ENCODE measurements at places on chromosomes 12 and 14. TPM values are rescaled to one million over a fixed set of nuclear protein-coding genes. Genes with fewer than 3 reads are reported as not detected.

The ING4 gene
- total RNA-seq, result 15.4 TPM

The CLEC1A gene
- total RNA-seq, result not detected

The CMTM5 gene
- not detected for total RNA-seq

The EXOC5 gene
- 38.7 TPM for total RNA-seq

The CLEC2D gene
- total RNA-seq, result 0.47 TPM

The CLEC6A gene
- not detected for total RNA-seq

The SERPINA12 gene
- total RNA-seq, result not detected

The TMEM117 gene
- total RNA-seq, result 1.7 TPM

The TOMM20L gene
- total RNA-seq, result not detected

The ANKRD33 gene
- total RNA-seq, result not detected

The LTB4R gene
- 5.9 TPM for total RNA-seq

The LPAR5 gene
- total RNA-seq, result 0.59 TPM

The LBHD2 gene
- not detected for total RNA-seq

The NOVA1 gene
- 3.4 TPM for total RNA-seq

The PSME2 gene
- 168 TPM for total RNA-seq

The PLD4 gene
- 0.05 TPM for total RNA-seq

The WSCD2 gene
- not detected for total RNA-seq

The ETFBKMT gene
- total RNA-seq, result 1.3 TPM

The PPP1R1A gene
- total RNA-seq, result 0.33 TPM

The ALKBH2 gene
- total RNA-seq, result 45.2 TPM

The ARG2 gene
- total RNA-seq, result 2.0 TPM

The SLC4A8 gene
- total RNA-seq, result 1.5 TPM

The KCNMB4 gene
- total RNA-seq, result 0.16 TPM

The OAS3 gene
- total RNA-seq, result 23.5 TPM

The SDR9C7 gene
- not detected for total RNA-seq

The DLK1 gene
- 0.31 TPM for total RNA-seq

The BHLHE41 gene
- 0.69 TPM for total RNA-seq

The KIAA0586 gene
- 5.0 TPM for total RNA-seq

The NUP107 gene
- 80.9 TPM for total RNA-seq

The NDRG2 gene
- total RNA-seq, result 1.7 TPM

The DAD1 gene
- total RNA-seq, result 376 TPM

The KRT72 gene
- not detected for total RNA-seq

The ADGRD1 gene
- total RNA-seq, result 0.55 TPM

The CLEC4E gene
- 0.09 TPM for total RNA-seq

The MORN3 gene
- total RNA-seq, result 0.17 TPM

The EPYC gene
- not detected for total RNA-seq

The GPD1 gene
- total RNA-seq, result 0.23 TPM

The BDKRB2 gene
- 1.1 TPM for total RNA-seq

The ATXN3 gene
- total RNA-seq, result 45.4 TPM

The EXOC3L4 gene
- total RNA-seq, result 1.7 TPM

The EFS gene
- not detected for total RNA-seq

The ASB2 gene
- 0.44 TPM for total RNA-seq

The ATF1 gene
- 44.1 TPM for total RNA-seq

The SAMD15 gene
- total RNA-seq, result 2.5 TPM

The KERA gene
- total RNA-seq, result not detected

The REP15 gene
- total RNA-seq, result 0.36 TPM

The SLC25A21 gene
- total RNA-seq, result 1.2 TPM

The ACOT6 gene
- not detected for total RNA-seq

The FBXW8 gene
- total RNA-seq, result 6.7 TPM

The NPFF gene
- not detected for total RNA-seq
